ENCODE measurements at places on chromosomes 2 and 18. TPM values are rescaled to one million over a fixed set of nuclear protein-coding genes. Genes with fewer than 3 reads are reported as not detected.

Gene COMMD1
- 61.0 TPM for total RNA-seq

Gene G6PC2
- total RNA-seq: not detected

Gene DNMT3A
- total RNA-seq: 5.9 TPM

Gene DPP10
- not detected for total RNA-seq

Gene ASNSD1
- 76.8 TPM for total RNA-seq

Gene UGT1A10
- not detected for total RNA-seq

Gene LYPD6
- total RNA-seq: 0.46 TPM

- DNase-seq: no peak
- H3K27me3 ChIP-seq: no peaks in the 10 kb centered on the region
- H3K4me1 ChIP-seq: no peaks in the 10 kb centered on the region
- H3K36me3 ChIP-seq: no peaks in the 10 kb centered on the region
- no peak overlapping the region for H3K27ac ChIP-seq
Observed at GRCh38 chr2:82234283-82234874, 1929.8 kb upstream of the LRRTM1 start.

DNA sequence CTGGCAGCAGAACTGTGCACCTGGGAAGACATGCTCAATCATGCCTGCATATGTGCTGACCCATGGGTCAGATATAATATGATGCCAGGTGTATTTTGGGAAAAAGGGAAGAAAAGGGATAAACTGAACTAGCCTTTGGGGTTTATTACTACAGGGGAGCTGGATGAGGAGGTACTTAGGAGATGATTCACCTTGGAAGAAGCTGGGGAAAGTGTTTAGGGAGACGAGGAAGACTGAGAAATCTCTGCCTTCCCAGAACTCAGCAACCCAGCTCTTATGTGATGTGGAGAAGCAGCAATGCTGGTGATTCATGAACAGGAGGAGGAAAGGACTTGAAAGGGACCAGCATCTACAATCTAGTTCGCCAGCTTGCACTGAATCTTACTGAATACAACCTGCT, 110.2 kb downstream of the BARD1 start:
- no peaks in the 10 kb centered on the region for H3K36me3 ChIP-seq
- H3K27me3 ChIP-seq: no peaks in the 10 kb centered on the region
- H3K27ac ChIP-seq: no peak overlapping the region
- no peak overlapping the region for H3K4me3 ChIP-seq

- no peaks in the 10 kb centered on the region for H3K36me3 ChIP-seq
- no peak overlapping the region for H3K27ac ChIP-seq
- no peaks in the 10 kb centered on the region for H3K27me3 ChIP-seq
- H3K4me3 ChIP-seq: no peak overlapping the region
- no peak for DNase-seq
Observed at GRCh38 chr18:74531043-74531442, 3.3 kb upstream of the CNDP1 start.

- no peaks in the 10 kb centered on the region for H3K36me3 ChIP-seq
- H3K4me3 ChIP-seq: no peak overlapping the region
- no peak for DNase-seq
- H3K27me3 ChIP-seq: no peaks in the 10 kb centered on the region
- peaks cover 32% of the 10 kb centered on the region for H3K4me1 ChIP-seq
Observed at GRCh38 chr2:217790195-217790594, 212.6 kb downstream of the TNS1 start.

GRCh38 chr18:21584391-21584790, 16.1 kb downstream of the ESCO1 start:
- DNase-seq: no peak
- peaks cover 4% of the 10 kb centered on the region for H3K4me1 ChIP-seq
- no peak overlapping the region for H3K4me3 ChIP-seq
- no peaks in the 10 kb centered on the region for H3K36me3 ChIP-seq
- H3K27ac ChIP-seq: no peak overlapping the region

- H3K4me1 ChIP-seq: no peaks in the 10 kb centered on the region
- no peaks in the 10 kb centered on the region for H3K27me3 ChIP-seq
- no peak for DNase-seq
- H3K36me3 ChIP-seq: no peaks in the 10 kb centered on the region
Observed at GRCh38 chr2:56217106-56217505, 33.3 kb downstream of the CCDC85A start.

DNA sequence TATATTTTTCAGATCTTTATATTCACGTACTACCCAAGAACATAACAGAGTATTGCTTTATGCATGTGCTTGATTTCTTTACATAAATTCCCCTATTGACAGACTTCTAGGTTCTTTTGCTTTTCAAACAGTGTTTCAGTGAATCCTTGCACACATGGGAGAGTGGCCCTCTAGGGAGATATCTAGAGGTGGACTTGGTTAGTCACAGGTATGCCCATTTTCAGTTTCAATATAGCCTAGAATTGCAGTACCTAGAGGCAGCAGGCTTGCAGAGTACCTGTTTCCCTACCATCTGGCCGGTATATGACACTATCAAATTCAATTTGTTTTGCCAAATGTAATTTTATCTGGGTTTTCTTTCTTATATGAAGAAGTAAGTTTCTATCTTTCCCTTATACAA, 36.8 kb downstream of the EML6 start:
- H3K27ac ChIP-seq: no peak overlapping the region
- H3K27me3 ChIP-seq: no peaks in the 10 kb centered on the region
- H3K4me3 ChIP-seq: no peak overlapping the region
- no peak for DNase-seq
- H3K36me3 ChIP-seq: no peaks in the 10 kb centered on the region

GRCh38 chr2:224968051-224968450, 74.2 kb downstream of the DOCK10 start:
- H3K27me3 ChIP-seq: no peaks in the 10 kb centered on the region
- no peak for DNase-seq
- no peaks in the 10 kb centered on the region for H3K36me3 ChIP-seq
- H3K4me3 ChIP-seq: no peak overlapping the region
- peaks cover 1% of the 10 kb centered on the region for H3K4me1 ChIP-seq

DNA sequence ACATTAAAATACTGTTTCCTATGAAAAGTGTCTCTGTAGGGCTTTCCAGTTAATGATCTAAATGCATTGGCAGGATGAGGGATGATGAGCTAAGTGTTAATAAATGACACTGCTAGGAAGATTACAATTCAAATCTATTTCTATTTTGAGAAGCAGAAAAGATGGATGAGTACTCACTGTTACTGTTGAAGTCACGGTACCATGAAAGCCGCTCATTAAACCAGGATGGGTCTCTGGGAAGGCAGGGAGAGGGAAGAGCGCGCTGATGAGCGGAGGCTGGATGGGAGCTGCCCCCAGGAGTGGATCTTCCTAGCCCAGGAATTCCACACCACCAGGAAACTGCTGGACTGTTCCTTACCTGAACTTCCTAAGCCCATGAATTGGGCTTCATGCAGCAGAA, 27.1 kb upstream of the TXNDC2 start:
- H3K27ac ChIP-seq: no peak overlapping the region
- DNase-seq: no peak
- H3K4me3 ChIP-seq: no peak overlapping the region
- no peaks in the 10 kb centered on the region for H3K27me3 ChIP-seq
- no peaks in the 10 kb centered on the region for H3K36me3 ChIP-seq

DNA sequence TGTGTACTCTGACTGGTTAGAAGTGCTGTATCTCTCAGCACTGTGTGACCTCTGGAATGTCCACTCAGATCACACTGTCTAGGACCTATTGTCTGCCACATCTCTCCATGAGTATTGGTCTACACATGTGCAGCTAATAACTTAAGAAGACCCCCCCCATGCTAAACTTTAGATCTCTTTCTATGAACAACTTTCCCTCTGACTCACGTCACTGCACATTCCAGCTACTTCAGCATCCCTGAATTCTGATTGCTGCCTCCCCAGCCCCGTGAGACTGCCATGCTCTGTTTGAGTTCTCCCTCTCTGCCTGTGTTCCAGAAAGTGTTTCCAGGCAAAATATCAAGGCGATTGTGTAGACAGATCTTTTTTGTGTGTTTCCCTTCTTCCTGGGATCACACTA, 41.8 kb downstream of the RAPGEF4 start:
- no peaks in the 10 kb centered on the region for H3K27me3 ChIP-seq
- no peak overlapping the region for H3K27ac ChIP-seq
- no peak overlapping the region for H3K4me3 ChIP-seq
- H3K4me1 ChIP-seq: no peaks in the 10 kb centered on the region
- no peak for DNase-seq
- H3K36me3 ChIP-seq: no peaks in the 10 kb centered on the region

DNA sequence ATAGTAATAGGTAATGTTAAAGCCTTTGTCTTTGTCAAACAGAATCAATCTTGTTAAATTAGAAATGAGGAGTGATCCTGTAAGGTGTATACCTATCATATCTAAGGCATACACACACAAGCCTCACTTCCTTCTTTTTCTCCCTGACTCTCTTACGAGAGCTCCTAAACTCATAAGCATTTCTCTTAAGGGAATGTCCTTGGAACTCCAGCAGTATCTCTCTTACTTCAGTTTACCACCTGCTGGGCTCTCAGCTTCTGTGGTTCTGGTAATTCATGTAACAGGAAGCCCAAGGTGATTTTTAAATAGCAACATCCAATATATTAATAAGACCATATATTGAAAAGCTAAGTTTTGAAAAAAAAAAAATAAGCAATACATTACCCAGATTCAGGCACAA, 85.9 kb downstream of the UBE2E3 start:
- H3K27ac ChIP-seq: no peak overlapping the region
- DNase-seq: no peak
- H3K27me3 ChIP-seq: no peaks in the 10 kb centered on the region
- peaks cover 11% of the 10 kb centered on the region for H3K4me1 ChIP-seq
- no peaks in the 10 kb centered on the region for H3K36me3 ChIP-seq

DNA sequence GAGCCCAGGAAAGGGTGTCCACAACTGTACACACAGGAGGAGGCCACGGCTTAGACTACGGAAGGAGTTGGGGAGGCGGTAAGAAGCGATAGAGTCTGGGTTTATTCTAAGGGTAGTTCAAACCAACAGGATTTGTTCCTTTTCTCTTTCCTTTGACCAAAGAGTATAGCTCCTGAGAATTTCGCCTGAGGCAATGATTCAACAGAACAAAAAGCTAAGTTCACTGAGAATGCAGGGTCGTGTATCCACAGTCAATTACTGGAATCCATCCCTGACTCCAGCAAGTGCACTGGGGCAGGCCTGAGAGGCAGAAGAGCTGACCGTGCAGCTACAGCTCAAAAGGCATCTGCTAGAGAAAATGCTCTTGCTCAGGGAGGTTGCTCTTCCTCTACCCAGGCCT, 140.9 kb downstream of the TFCP2L1 start:
- H3K36me3 ChIP-seq: no peaks in the 10 kb centered on the region
- no peak for DNase-seq
- no peaks in the 10 kb centered on the region for H3K4me1 ChIP-seq

DNA sequence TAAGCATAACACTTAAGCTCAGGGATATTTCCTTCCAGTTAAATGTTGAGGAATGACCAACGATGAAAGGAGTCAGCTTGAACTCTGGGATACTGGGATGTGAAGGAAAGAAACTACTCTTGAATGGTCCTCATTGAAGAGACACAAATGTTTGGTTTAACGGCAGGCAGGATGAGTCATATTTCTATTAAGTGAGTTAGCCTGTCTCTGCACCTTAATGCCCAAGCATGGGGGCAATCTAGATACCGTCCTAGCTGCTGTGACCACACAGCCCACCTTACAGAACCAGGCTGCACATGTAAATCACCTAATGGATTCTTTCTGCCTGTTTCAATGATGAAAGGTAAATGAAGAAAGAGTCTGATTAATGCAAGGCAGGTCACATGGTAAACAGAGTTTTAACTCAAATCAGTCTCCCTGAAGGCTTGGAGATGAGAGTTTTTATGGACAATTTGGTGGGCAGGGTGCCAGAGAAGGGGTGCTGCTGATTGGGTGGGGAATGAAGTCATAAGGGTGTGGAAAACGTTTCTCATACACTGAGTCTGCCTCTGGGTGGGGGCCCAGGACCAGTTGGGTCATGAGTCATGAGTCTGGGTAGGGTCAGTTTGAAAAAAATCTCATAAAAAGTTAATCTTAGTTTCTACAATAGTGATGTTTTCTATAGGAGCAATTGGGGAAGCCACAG, 144.6 kb upstream of the MMADHC start:
- no peaks in the 10 kb centered on the region for H3K36me3 ChIP-seq
- H3K4me1 ChIP-seq: no peaks in the 10 kb centered on the region
- no peak for DNase-seq

All from gastrocnemius medialis (tissue), 4 donors.